ENCODE measurements at places on chromosomes 5 and 9. TPM values are rescaled to one million over a fixed set of nuclear protein-coding genes. Genes with fewer than 3 reads are reported as not detected.

GRCh38 chr5:17064241-17064640, 128.2 kb upstream of the MYO10 start:
- no peak overlapping the region for H3K4me3 ChIP-seq
- H3K36me3 ChIP-seq, result no peaks in the 10 kb centered on the region
- peaks cover 10% of the 10 kb centered on the region for H3K4me1 ChIP-seq

- H3K4me1 ChIP-seq, result no peaks in the 10 kb centered on the region
- H3K36me3 ChIP-seq, result no peaks in the 10 kb centered on the region
- no peak for DNase-seq
- H3K27ac ChIP-seq, result no peak overlapping the region
Observed at GRCh38 chr5:57598756-57599155, 116.1 kb upstream of the ACTBL2 start.

- no peak for DNase-seq
- H3K27me3 ChIP-seq, result no peaks in the 10 kb centered on the region
- H3K36me3 ChIP-seq, result no peaks in the 10 kb centered on the region
- H3K27ac ChIP-seq, result no peak overlapping the region
- H3K4me3 ChIP-seq, result no peak overlapping the region
Observed at GRCh38 chr5:122665051-122665450, 109.8 kb upstream of the SNX2 start.

DNA sequence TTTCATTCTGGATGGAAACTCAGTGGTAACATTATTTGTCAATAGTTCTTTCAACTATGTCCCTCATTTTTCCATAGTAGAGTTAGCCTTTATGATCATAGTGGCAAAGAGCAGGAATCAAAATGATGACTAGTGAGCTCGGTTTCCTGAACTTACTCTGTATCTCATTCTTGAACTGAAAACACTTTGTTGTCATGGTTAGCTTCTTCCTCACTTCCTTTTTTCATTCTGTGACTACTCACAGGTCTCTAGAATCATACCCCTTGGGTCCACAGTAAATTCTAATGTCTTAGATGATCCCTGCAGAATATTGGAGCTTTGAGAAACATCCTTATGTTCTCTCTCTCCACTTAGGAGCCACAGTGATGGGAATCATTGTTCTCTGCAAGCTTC, 29.4 kb upstream of the RECK start:
- no peak overlapping the region for H3K27ac ChIP-seq
- no peaks in the 10 kb centered on the region for H3K27me3 ChIP-seq
- DNase-seq, result no peak
- no peak overlapping the region for H3K4me3 ChIP-seq
- H3K4me1 ChIP-seq, result no peaks in the 10 kb centered on the region

DNA sequence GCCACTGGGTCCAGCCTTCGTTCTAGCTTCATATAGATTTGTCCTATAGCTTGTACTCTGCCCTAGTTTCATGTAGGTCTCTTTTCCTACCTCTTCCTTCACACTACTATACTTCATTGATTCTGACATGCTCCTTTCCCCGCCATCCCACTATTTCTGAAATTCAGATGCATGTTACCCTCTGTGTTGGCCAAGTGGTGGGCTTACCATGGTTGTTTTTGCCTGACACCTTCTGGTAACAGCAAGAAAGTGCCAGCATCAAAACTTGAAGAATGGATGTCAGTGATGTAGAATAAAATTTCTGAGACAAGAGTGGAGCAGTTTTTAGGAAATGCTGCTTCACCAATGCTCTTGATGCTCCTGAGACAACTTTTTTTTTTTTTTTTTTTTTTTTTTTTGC, 19.5 kb upstream of the SERINC5 start:
- H3K27me3 ChIP-seq, result no peaks in the 10 kb centered on the region
- H3K4me3 ChIP-seq, result no peak overlapping the region
- H3K36me3 ChIP-seq, result no peaks in the 10 kb centered on the region
- no peak overlapping the region for H3K27ac ChIP-seq

GRCh38 chr9:18163146-18163545, 310.8 kb upstream of the ADAMTSL1 start:
- no peaks in the 10 kb centered on the region for H3K4me1 ChIP-seq
- DNase-seq, result no peak
- H3K27me3 ChIP-seq, result no peaks in the 10 kb centered on the region

GRCh38 chr5:14367364-14367763, 214.2 kb upstream of the OTULINL start:
- DNase-seq, result no peak
- peaks cover 57% of the 10 kb centered on the region for H3K36me3 ChIP-seq
- no peak overlapping the region for H3K4me3 ChIP-seq

The IL17B gene
- 7.1 TPM for total RNA-seq

The NPR3 gene
- total RNA-seq, result 34.3 TPM

The IFNA2 gene
- not detected for total RNA-seq

DNA sequence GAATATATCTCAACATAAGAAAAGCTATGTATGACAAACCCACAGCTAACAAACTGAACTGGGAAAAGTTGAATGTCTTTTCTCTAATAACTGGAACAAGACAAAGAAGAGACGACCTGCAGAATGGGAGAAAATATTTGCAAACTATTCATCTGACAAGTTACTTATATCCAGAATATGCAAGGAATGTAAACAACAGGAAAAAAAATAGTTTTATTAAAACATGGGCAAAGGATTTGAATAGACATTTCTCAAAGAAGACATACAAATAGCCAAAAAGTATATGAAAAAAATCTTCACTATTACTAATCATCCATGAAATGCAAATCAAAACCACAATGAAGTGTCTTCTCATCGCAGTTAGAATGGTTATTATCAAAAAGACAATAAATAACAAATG, 181.7 kb upstream of the TLX3 start:
- H3K27ac ChIP-seq, result no peak overlapping the region
- no peak overlapping the region for H3K4me3 ChIP-seq
- no peaks in the 10 kb centered on the region for H3K4me1 ChIP-seq
- no peaks in the 10 kb centered on the region for H3K36me3 ChIP-seq

The PDCD1LG2 gene
- total RNA-seq, result 1.1 TPM

The FCN1 gene
- 2.2 TPM for total RNA-seq

GRCh38 chr5:102974177-102974576, 145.8 kb downstream of the GIN1 start:
- no peaks in the 10 kb centered on the region for H3K36me3 ChIP-seq
- no peak overlapping the region for H3K4me3 ChIP-seq
- no peak overlapping the region for H3K27ac ChIP-seq
- DNase-seq, result no peak
- peaks cover 14% of the 10 kb centered on the region for H3K4me1 ChIP-seq
- H3K27me3 ChIP-seq, result no peaks in the 10 kb centered on the region

- H3K4me1 ChIP-seq, result no peaks in the 10 kb centered on the region
- H3K27me3 ChIP-seq, result no peaks in the 10 kb centered on the region
- no peaks in the 10 kb centered on the region for H3K36me3 ChIP-seq
Observed at GRCh38 chr5:160697281-160697680, 154.7 kb downstream of the ATP10B start.

- H3K4me1 ChIP-seq, result no peaks in the 10 kb centered on the region
- DNase-seq, result no peak
- no peak overlapping the region for H3K27ac ChIP-seq
- no peaks in the 10 kb centered on the region for H3K27me3 ChIP-seq
Observed at GRCh38 chr5:121834021-121834420, 17.7 kb upstream of the FTMT start.

DNA sequence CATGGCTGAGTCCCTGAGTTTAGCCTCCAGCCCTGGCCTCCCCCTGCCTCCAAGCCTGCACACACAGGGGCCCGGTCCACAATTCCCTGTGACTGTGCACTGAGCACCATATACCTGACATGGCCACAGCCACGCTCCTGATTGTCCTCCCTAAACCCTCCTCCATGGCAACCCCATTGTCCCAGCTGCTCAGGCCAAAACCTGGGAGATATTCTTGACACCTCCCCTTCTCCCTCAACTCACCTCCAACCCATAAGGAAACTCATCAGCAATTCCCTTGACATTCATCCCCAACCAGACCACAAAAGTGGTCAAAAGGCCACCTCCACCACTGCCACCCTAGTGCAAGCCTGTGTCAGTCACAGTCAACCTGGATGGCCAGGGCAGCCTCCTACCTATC, 107.5 kb upstream of the MVB12B start:
- no peak for DNase-seq
- H3K27ac ChIP-seq, result no peak overlapping the region
- H3K36me3 ChIP-seq, result no peaks in the 10 kb centered on the region
- H3K4me3 ChIP-seq, result no peak overlapping the region
- no peaks in the 10 kb centered on the region for H3K27me3 ChIP-seq
- H3K4me1 ChIP-seq, result no peaks in the 10 kb centered on the region

The RNF180 gene
- 51.1 TPM for total RNA-seq

The IFNB1 gene
- not detected for total RNA-seq

- H3K36me3 ChIP-seq, result peaks cover 6% of the 10 kb centered on the region
- H3K4me3 ChIP-seq, result no peak overlapping the region
- peaks cover 13% of the 10 kb centered on the region for H3K4me1 ChIP-seq
- DNase-seq, result no peak
Observed at GRCh38 chr5:151255621-151256286, 2.8 kb downstream of the GM2A start.

DNA sequence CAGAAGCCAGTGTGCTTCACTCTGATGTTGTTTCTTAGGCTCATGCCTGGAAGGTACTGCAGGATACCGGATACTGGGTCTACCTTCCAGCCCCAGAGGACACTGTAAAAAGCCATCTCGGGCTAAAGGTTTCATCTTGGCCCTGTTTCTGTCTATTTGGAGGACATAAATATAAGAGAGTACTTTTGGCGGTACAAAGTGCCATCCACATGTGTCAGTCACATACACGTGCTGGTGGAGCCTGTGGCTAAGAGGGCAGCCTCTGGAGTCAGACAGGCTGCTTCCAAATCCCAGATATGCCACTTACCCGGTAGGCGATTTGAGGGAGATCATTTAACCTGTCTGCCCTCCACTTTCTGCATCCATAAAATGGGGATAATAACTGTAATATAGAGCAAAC, 160.4 kb downstream of the NR3C1 start:
- no peak overlapping the region for H3K4me3 ChIP-seq
- H3K27me3 ChIP-seq, result no peaks in the 10 kb centered on the region
- no peak for DNase-seq
- H3K36me3 ChIP-seq, result no peaks in the 10 kb centered on the region
- H3K4me1 ChIP-seq, result peaks cover 24% of the 10 kb centered on the region

DNA sequence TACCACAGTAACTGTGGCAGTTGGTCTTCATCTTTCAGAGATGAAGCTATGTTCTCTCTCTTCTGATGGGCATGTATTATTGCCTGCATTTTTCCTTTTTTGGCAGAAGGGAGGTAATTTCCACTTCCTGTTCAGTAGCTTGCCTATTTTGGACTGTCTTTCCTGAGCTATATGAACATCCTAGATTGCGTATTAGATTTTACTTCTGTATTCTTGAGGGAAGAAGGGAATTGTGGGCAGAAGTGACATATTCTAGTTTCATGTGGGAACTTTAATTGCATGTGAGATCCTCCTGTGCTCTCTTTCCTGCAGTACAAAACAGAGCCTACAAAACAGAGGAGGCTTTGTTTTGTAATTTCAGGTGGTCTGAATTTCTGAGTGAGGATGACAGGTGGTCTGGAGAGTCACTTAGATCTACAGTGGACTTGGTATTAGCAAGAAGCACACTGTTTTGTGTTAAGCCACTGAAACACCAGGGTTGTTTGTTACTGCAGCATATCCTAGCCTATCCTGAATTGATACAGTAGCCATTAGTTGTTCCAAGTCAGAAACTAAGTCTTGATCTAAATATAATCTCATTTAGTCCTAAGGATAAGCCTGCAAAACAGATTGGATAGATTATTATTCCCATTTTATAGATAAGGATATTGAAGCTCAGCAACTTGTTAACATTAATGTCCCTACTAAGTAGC, 68.1 kb downstream of the AOPEP start:
- H3K27ac ChIP-seq, result peak overlapping the region; percentile 2
- H3K36me3 ChIP-seq, result no peaks in the 10 kb centered on the region
- H3K4me1 ChIP-seq, result peaks cover 65% of the 10 kb centered on the region

- no peaks in the 10 kb centered on the region for H3K4me1 ChIP-seq
- DNase-seq, result no peak
Observed at GRCh38 chr5:180098526-180098925, 27.0 kb upstream of the RNF130 start.

- H3K27ac ChIP-seq, result no peak overlapping the region
- H3K4me3 ChIP-seq, result no peak overlapping the region
- no peak for DNase-seq
- H3K4me1 ChIP-seq, result no peaks in the 10 kb centered on the region
- H3K36me3 ChIP-seq, result no peaks in the 10 kb centered on the region
- no peaks in the 10 kb centered on the region for H3K27me3 ChIP-seq
Observed at GRCh38 chr5:74556631-74557595, 83.6 kb downstream of the ENC1 start.

- H3K27me3 ChIP-seq, result no peaks in the 10 kb centered on the region
- no peaks in the 10 kb centered on the region for H3K36me3 ChIP-seq
- DNase-seq, result no peak
Observed at GRCh38 chr9:4099976-4100735, 199.7 kb downstream of the GLIS3 start.

GRCh38 chr9:33248606-33249005, 8.6 kb downstream of the SPINK4 start:
- H3K4me3 ChIP-seq, result no peak overlapping the region
- H3K27me3 ChIP-seq, result no peaks in the 10 kb centered on the region
- DNase-seq, result no peak
- no peak overlapping the region for H3K27ac ChIP-seq
- no peaks in the 10 kb centered on the region for H3K4me1 ChIP-seq
- no peaks in the 10 kb centered on the region for H3K36me3 ChIP-seq

The HTR1A gene
- 0.78 TPM for total RNA-seq

The PCDHGB6 gene
- 9.5 TPM for total RNA-seq

The ALDH1A1 gene
- 101 TPM for total RNA-seq

DNA sequence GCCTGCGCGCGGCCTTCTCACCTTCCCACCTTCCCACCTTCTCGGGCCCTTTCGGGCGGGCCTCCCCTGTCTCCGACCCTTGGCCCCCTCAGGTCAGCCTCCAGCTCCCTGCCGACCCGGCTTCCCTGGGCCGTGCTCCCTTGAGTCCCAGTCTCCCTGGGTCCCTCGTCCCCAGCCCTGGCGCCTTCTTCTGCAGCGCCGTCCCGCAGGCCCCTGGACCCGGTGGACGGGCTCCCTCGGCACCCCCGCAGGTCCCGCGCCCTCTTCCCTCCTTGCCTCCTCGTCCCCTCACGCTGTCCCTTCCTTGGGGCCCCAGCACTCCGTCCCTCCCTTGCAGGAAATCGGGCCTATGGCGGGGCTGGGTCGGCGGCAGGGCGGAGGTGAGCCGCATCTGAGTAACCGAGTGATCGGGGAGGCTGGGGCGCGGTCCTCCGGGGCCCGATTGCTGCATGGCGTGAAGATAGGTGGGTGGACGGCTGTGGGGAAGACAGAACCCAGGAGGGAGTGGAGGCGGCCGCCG, 7.6 kb downstream of the ARPC5L start:
- peak overlapping the region; percentile 82 for H3K4me3 ChIP-seq
- H3K27ac ChIP-seq, result peak overlapping the region; percentile 94
- H3K27me3 ChIP-seq, result no peaks in the 10 kb centered on the region

- H3K27me3 ChIP-seq, result no peaks in the 10 kb centered on the region
- no peak for DNase-seq
- H3K4me1 ChIP-seq, result no peaks in the 10 kb centered on the region
- H3K27ac ChIP-seq, result no peak overlapping the region
- H3K36me3 ChIP-seq, result no peaks in the 10 kb centered on the region
Observed at GRCh38 chr9:96581786-96582185, 37.9 kb downstream of the CDC14B start.

DNA sequence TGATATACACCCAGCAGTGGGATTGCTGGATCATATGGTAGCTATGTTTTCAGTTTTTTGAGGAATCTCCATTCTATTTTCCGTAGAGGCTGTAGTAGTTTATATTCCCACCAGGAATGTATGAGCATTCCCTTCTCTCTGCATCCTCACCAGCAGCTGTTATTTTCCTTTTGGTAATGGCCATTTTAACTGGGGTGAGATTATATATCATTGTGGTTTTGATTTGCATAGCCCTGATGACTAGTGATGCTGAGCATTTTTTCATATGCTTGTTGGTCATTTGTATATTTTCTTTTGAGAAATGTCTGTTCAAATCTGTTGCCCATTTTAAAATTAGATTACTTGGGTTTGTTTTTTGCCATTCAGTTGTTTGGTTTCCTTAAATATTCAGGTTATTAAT, 11.2 kb upstream of the PPIC start:
- no peak for DNase-seq
- H3K27me3 ChIP-seq, result no peaks in the 10 kb centered on the region
- no peak overlapping the region for H3K27ac ChIP-seq
